PC-3 (cell line): ENCODE measurements at places on chromosomes 5 and 9. TPM values are rescaled to one million over a fixed set of nuclear protein-coding genes. Genes with fewer than 3 reads are reported as not detected.

GRCh38 chr5:116645627-116646026 is 71.0 kb upstream of the SEMA6A start:
- DNase-seq, result no peak

LCN12 gene
- 0.55 TPM in 1 of 2 replicates, not detected in the other for total RNA-seq

HAVCR1 gene
- not detected in 2 replicates for total RNA-seq

GRCh38 chr5:154478752-154479159 is 729 bp upstream of the HAND1 start:
- DNase-seq, result no peak

DNA sequence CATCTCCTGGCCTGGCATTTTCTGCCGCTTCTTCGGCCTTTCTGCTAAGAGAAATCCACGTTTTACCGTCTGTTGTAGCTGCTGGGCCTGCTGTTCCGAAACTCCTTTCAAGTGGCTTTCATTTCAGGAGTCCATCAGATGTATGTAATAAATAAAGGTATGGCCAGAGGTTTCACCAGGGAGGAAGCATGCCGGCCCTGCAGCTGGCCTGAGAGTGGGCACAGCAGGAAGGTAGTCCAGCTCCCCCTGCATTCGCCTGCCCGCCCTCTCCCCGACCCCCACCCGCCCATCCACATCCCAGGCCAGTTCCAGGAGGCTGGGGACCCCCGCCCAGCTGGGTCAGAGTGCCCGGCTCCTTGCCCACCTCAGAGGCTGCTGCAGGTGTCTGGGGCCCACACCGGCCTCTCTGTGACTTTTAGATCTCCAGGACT is 46.4 kb upstream of the EXOC3 start:
- no peak for DNase-seq

DNA sequence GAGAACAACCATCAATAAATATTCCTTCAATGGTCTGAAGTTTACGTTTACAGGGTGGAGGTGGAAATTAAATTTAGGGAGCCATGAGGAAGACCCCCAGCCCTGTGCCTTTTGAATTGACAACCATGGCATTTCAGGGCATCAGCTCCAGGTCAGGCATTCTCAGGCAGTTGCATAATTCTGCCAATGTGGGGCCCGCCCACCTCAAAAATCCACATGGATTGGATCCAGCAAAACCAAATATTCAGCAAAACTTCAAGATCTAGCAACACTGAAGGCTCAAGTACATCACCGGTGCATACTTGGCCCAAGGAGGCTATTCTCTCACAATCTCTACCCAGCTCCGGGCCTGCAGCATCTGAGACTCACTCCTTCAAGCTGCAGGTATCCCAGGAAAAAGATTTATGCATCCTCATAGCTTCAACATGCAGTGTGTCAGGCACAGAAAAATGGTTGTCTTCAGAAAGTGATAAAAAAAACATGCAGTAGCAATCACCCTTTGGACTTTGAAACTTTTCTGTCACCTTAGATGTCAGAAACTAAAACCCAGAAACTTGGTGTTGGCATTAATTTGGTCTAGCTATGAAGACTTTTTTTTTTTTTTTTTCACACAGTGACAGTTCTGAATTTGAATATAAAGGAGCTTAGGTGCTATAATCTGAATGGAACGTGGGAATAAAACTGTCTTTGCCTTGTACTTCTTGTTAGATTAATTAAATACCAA is 21.4 kb upstream of the ANXA2R start:
- DNase-seq, result peak; percentile 42

DNA sequence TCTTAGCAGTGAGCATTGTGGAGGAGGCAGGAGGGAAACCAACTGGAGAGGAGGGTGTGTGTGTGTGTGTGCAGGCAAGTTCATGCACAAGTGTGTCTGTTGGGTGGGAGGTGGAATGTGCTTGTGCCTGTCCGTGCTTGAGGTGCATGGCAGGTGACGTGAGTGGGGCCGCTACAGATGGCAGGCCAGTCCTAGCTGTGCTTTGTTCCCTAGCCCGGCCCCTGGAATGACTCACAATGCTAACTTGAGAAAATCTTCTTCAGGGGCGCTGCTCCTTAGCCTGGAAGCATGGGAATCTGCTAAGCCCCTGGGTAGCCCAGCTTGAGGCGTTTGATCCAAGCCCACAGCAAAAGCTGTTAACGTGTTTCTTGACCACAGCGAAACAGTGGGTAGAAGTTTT is 25.0 kb upstream of the DMRT2 start:
- DNase-seq, result no peak

DNA sequence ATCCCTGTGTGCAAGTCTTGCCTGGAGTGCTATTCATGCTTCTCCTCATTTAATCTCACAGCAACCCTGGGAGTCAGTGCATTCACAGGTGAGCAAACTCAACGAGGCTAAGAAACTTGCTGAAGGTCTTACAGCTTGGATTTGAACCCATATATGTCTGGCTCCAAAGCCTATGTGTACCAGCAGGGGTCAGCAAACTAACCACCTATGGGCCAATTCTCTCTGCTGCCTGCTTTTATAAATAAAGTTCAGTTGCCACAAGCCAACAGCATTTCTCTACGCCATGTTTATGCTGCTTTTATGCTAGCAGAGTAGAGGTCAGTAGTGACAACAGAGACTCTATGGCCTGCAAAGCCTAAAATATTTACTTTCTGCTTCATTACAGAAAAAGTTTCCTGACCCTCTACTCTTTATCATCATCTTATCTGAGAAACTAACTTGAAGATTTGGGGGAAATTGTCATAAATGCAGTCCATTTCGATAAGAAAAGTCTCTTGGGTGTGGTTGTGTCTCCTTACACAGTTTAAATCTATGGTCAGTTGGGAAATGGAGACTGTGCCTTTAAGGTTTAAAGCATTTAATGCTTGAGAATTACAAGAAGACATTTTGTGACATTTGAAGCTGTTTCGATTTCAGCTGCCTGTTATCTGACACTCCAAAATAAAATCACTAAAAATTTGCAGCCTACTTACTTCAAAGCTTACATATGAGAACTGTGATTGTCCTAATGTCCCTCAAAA is 137.7 kb downstream of the PRELID2 start:
- peak; percentile 60 for DNase-seq

C9 gene
- not detected in 2 replicates for total RNA-seq

GRCh38 chr5:151812757-151813309 is 41.1 kb downstream of the G3BP1 start:
- DNase-seq, result peak; percentile 22

GRCh38 chr5:17872204-17872603 is 237.9 kb downstream of the TAF11L14 start:
- no peak for DNase-seq

- DNase-seq, result no peak
Measured at GRCh38 chr5:82938901-82939725, 138.1 kb downstream of the TMEM167A start.

GRCh38 chr5:13993926-13994325 is 49.4 kb upstream of the DNAH5 start:
- no peak for DNase-seq

DNA sequence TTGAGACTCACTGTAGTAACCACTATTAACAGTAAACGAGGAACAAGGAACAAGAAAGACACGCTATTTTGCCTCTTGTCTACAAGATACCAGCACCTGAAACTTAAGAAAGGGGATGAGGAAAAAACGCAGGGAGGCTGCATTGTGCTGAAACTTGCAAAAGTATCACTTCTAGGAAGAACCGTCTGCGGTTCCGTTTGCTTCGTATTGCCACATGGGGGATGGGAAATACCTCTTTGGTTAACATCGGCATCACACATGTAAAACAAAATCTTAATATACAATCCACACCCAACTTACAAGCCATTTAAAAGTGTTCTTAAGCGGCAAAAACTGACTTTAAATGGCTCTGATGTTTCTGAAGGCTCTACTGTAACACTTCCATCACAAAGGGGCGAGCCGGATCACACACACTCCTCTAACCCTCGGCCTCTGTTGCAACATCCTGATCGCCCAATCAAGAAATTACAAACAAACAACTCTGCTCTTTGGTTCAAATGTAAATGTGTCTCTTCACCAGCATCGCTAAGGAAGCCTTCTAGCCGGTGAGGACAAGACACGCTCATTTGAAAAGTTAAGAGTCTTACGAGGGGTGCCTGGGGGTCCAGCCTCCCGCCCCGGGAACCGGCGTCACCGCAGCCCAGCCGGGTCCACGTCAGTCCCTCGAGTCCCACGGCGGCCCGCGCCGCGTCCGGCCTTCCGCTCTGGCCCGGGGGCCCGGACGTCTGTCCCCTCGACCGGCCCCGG is 621 bp downstream of the SEC16A start:
- peak; percentile 9 for DNase-seq

DNA sequence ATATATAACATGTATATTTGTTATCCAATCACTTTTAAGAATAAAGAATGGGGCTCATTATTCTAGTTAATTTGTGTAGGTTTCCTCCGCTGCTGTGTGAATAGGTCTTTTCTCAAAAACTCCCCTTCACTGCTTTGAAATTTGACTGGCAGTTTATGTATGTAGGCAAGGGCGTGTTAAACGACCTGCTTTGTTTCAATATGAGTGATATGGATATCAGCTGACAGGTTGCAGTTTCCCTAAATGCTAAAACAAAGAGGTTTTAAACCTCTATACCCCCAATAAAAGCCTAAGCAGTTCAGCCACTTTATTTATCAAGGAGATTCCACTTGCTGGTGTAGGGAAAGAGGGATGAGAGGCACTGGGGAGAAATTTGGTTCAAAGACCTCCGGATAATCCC is 159.6 kb downstream of the TMEM167A start:
- DNase-seq, result no peak

- no peak for DNase-seq
Measured at GRCh38 chr9:110767559-110768063, 99.0 kb downstream of the MUSK start.

OR13C5 gene
- total RNA-seq, result not detected in 2 replicates

DNA sequence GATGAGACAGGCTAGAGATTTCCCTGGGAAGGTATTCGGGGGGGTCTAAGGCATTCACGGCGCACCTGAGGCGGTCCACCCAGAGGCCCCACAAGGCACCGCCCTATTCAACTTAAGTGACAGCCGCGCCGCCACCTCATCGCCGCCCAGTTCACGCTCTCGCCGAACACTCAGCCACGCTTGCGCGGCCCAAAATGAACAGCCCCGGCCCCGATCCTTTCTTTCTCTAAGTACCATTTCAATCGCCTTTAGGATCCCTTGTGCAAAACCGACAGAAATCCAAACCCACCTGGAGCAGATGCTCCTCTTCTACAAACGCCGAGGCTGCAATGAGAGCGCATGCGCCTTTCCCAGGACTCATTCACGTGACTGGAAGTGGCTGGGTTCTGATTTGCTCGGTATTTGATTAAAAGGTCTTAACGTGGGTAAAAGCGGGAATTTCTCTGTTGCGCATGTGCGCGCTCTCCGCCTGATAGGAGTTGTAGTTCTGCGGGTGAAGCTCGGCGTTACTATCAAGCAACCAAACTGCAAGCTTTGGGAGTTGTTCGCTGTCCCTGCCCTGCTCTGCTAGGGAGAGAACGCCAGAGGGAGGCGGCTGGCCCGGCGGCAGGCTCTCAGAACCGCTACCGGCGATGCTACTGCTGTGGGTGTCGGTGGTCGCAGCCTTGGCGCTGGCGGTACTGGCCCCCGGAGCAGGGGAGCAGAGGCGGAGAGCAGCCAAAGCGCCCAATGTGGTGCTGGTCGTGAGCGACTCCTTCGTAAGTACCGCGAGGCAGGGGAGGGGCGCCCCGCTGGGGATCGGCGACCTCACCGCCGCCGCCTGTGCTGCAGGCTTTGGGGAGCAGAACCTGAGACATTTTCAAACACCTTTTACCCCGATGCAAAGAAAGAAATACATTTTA is at the start of the genes ARSK and SKIC3:
TSS of gene ARSK (plus strand) at position 455 of the 902 bp plus-strand sequence. CDS start at position 633, 178 bp downstream.
TSS of gene SKIC3 (minus strand) at position 331 of the 902 bp plus-strand sequence. CDS start 7,827 bp downstream, outside the sequence.
- peak; percentile 99 for DNase-seq

DNA sequence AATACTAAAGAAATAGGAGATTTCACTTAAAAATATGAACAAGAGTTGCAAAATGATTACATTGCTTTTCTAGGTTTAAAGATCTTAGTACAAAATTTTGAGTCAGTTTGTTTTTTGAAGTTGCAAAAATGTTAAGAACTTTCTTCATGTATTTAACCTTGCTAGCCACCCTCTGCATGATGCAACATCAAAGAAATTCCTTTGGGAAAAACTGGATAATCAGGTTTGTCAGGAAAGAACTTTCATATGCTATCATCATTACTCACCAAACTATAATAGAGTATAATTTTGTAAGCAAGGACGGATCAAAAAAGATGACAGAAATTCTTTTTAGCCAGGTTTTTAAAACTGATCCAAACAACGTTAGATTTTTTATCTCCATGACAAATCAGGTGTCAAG is 116.9 kb upstream of the MRPS30 start:
- DNase-seq, result peak; percentile 96

DNA sequence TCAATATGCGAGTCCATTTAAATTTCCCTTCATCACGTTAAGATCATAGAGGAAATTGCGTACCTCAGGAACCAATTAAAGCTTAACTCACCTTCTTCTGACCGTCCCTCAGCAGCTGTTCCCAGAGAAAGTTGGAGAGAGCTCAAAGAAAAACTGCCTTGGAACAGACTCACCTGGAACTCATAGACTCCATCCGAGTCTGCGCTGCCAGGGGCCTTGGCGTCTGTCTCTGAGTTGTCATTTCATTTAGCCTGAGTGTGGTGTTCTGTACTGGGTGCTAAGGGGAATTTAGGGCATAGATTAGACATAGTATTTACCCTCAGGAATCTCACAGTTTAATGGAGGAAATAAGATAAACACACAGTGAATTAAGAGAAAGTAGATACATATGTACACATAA is 892.7 kb downstream of the TLE1 start:
- no peak for DNase-seq

F2RL1 gene
- total RNA-seq, result 163 and 167 TPM in 2 replicates

RASGRF2 gene
- 0.18 TPM in 1 of 2 replicates, not detected in the other for total RNA-seq

GMCL2 gene
- total RNA-seq, result not detected in 2 replicates

RCL1 gene
- total RNA-seq, result 52.2 and 61.5 TPM in 2 replicates

TOMM5 gene
- 220 and 252 TPM in 2 replicates for total RNA-seq

- DNase-seq, result no peak
Measured at GRCh38 chr9:129497813-129498450, 123.0 kb downstream of the C9orf50 start.

- no peak for DNase-seq
Measured at GRCh38 chr9:71642056-71642455, 126.3 kb downstream of the CEMIP2 start.

- peak; percentile 61 for DNase-seq
Measured at GRCh38 chr9:130834371-130835336, at the start of gene ABL1. Gene ABL1, plus strand, starts transcription at chr9:130835254. Its CDS starts 193 bp downstream, at chr9:130835447.

DNA sequence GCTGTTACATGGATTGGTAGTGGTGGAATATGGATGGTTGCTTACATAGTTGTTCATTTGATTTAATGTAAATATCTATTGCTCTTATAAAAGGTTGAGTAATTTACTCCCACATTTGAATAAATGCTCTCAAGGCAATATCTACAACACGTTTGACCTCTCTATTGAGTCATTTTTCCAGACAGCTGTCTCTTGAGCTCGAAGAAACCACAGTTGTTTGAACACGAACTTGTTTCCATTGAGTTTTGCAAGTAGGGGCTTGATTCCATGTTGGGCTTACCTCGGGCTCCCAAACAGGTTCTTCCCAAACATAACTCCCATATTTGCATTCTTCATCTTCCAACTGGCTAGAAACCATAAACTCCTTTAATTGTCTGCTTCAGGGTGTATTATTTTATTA is 115.0 kb upstream of the HMHB1 start:
- DNase-seq, result no peak

- DNase-seq, result no peak
Measured at GRCh38 chr9:7554699-7555098, 244.9 kb downstream of the DMAC1 start.
